Stimulated activated CD4-positive, alpha-beta T cell treated with anti-CD3 and anti-CD28 coated beads, Interleukin-1b, Interleukin-23, amount 100 ng/mL, for 1 hour (primary cell): ENCODE measurements at places on chromosomes 6 and 20.

GRCh38 chr6:137623293-137623692 is 129.1 kb upstream of the OLIG3 start:
- DNase-seq = no peak

DNA sequence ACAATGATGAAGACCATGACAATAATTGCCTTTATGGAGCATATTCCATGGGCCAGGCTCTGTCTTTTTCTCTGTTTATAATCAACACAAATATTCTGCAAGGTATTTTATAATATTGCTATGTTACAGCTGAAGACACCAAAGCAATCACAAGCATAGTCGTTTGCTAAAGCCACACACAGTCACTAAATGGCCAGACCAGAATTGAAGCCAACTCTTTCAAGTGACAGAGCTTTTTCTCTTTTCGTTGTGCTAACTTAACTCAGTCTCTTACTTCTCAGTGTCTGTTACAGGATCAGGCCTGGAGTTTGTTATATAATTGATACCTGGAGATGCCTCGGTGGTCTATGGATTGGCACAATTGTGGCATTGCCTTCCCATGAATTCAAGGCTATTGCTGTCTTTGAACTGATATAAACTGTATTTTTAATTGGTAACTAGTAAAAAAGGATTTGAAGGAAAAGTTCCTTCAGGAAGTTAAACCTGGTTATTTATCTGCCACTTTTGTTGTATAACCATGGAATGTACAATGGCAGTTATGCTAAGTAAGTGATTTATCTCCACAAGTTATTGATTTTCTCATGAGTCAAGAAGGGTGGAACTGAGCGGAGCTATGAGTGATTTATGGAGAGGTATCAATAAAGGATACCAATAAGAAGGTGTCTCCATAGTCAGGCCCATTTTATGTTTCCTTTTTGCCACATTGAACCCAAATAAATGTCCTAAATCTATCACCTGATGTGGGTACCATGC is 67.6 kb downstream of the PFDN4 start:
- DNase-seq = no peak

GRCh38 chr6:112086744-112087135 is 542 bp downstream of the TUBE1 start:
- no peak for DNase-seq

DNA sequence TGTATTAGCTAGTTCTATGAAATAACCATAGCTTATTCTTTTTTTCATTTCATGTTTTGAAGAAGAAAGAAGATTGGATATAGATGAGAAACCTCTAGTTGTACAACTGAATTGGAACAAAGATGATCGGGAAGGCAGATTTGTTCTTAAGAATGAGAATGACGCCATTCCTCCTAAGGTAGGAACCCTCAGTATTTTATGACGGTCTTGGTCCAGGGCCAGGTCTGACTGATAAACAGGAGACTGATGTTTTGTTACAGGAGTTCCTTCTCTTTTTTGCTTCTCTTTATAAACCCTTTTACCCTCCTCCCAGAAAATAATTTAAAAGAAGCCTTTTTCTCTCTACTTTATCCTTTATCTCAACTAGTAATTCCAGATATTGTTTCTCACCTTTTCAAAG is 43.6 kb downstream of the AFDN start:
- DNase-seq = no peak

GRCh38 chr6:72704979-72705378 is 83.1 kb downstream of the KCNQ5 start:
- DNase-seq = no peak

GRCh38 chr6:125784365-125784764 is 6.4 kb upstream of the NCOA7 start:
- DNase-seq = no peak

GRCh38 chr6:130968476-130968875 is 94.6 kb downstream of the EPB41L2 start:
- no peak for DNase-seq
